IPS-NIHi11 (cell line): ENCODE measurements at places on chromosomes 5 and 9.
A peak's percentile ranks its signal among the peaks of the same experiment; 100 is the strongest.

GRCh38 chr9:12794101-12794799 lies 19.4 kb downstream of the LURAP1L start:
- no peak for DNase-seq

GRCh38 chr9:36031774-36032555 lies 4.7 kb upstream of the RECK start:
- no peak for DNase-seq

- DNase-seq = no peak
Measured at GRCh38 chr5:16536246-16536645, 70.6 kb upstream of the ZNF622 start.

DNA sequence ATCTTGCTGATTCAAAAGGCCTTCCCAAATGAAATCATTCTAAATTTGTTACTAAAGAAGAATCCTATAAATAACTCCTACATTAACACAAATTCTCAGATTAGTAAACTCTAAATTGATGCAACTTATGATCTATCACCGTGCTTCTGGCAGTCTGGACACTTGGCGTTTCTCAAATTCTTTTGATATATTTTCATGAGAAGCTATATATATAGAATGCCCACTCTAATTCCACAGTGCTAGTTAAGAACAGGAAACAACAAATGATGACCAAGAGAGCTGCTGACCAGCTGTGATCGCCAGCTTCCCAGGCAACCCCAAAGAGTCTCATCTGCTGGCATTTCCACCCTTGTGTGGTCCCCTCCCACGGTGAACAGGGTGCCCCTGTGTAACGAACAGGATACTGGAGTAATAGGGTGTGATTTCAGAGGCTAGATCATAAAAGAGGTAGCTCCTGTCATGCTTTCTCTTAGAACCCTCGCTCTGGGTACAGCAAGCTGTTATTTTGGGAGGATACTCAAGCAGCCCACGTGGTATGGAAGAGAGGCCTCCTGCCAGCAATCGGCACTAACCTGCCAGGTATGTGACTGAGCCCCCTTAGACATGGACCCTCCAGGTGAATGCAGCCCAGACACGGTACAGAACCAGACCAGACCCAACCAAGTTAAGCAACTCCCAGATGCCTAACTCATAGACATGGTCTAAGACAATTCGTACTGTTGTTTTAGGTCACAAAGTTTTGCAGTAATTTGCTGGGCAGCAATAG lies 64.7 kb downstream of the CDC14B start:
- DNase-seq = no peak

DNA sequence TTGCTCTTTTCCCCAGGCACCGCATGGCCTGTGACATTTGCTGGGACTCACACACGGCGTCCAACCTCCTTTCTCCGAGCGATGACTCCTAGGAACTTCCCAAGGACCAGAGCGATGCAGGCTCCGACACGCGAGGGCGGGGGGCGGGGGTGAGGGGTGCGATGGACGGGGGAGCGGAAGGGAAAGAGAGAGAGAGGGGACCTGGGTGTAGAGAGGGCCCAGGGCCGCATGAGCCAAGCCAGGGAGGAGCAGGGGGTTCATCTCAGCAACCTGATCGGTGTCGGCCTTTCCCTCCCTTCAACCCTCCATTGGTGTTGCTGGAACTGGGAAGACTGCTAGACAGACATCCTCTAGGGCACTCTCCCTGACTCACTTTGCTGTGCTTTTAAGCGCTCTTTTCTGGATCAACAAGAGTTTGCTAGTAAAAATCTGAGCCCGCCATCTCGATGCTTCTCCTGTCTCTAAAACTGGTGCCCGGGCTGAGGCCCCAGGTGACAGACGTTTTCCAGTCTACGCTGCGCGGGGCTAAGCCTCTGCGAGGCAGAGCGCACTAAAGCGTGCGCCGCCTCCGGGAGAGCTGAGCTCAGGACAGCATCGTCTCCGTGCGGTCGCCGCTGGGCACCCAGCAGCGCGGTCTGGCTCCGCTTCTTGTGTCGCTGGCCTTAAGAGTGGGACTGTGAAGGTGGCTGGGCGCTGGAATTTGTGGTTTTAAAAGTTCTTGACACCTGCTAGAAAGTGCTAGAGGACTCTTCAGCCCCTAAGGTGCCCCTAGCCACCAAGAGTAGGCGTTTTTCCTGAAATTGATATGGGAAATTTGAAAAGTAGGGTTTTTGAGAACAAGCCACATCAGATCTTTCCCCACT lies 1.0 kb upstream of the TSLP start:
- peak; percentile 58 for DNase-seq

GRCh38 chr9:36808251-36808650 lies 225.8 kb downstream of the PAX5 start:
- DNase-seq = no peak

DNA sequence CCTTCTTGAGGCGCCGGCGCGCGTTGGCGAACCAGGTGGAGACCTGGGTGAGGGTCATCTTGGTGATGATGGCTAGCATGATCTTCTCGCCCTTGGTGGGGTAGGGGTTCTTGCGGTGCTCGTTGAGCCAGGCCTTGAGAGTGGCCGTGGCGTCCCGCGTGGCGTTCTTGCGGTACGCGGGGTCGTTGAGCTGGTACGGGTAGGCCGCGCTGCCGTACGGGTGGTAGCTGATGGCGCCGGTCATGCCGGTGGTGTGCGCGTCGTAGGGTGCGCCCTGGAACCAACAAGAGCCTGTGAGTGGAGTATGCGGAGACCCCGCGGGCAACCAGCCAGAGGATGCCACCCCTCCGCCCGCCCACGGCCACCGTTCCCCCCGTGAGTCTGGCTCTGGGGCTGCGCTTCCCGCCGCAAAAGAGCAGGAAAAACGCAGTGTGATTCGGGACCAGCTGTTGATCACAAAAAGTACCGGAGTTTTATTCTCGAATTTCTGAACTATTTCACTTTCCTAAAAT lies 1.9 kb downstream of the IRX2 start:
- no peak for DNase-seq

DNA sequence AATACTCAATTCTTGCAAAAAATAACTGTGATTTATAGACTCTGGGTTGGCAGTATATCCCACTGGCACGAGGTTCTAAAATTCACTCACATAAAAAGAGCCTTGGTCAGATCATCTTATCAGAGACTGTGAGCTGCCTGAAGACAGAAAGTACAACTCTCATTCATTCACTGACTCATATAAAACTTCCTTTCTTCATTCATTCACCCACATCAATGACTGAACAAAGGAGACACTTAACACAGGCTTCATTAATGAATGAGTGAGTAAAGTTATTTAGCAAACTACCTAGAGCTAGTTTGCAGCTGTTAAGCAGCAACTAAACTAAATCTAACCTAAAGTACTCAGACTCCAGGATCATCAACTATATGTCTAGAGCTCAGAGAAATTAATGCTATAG lies 214.7 kb downstream of the DENND1A start:
- no peak for DNase-seq

- no peak for DNase-seq
Measured at GRCh38 chr5:172178991-172179989, 8.7 kb downstream of the STK10 start.

- no peak for DNase-seq
Measured at GRCh38 chr9:676780-677438, 164.6 kb upstream of the DMRT1 start.
